ENCODE measurements at places on chromosomes 4 and X.

- DNase-seq = no peak
Measured at GRCh38 chr4:185779517-185779916, 32.5 kb downstream of the SORBS2 start.

DNA sequence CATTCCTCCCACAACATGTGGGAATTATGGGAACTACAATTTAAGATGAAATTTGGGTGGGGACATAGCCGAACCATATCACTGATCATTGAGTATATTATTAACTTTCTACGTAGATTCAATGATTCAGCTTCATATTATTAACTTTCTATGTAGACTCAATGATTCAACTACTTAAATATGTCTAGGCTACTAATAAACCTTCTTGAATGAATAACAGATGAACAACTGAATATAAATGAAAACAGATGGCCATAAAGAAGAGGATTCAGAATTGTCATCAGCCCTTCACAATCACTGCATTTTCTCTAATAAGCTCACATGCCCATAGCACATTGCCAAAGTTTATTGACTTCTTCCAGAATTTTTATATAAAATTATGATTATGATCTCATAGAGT is 57.0 kb downstream of the CEP44 start:
- no peak for DNase-seq

GRCh38 chr4:98602270-98602669 is 56.1 kb downstream of the TSPAN5 start:
- DNase-seq = no peak

GRCh38 chr4:150345207-150345744 is 236.7 kb upstream of the MAB21L2 start:
- no peak for DNase-seq

GRCh38 chr4:22634541-22635181 is 58.1 kb upstream of the GBA3 start:
- no peak for DNase-seq

GRCh38 chr4:149120331-149121022 is 678.3 kb upstream of the NR3C2 start:
- DNase-seq = no peak

- DNase-seq = no peak
Measured at GRCh38 chr4:22987870-22988269, 295.1 kb downstream of the GBA3 start.

GRCh38 chrX:68490644-68491043 is 8.2 kb upstream of the YIPF6 start:
- no peak for DNase-seq

DNA sequence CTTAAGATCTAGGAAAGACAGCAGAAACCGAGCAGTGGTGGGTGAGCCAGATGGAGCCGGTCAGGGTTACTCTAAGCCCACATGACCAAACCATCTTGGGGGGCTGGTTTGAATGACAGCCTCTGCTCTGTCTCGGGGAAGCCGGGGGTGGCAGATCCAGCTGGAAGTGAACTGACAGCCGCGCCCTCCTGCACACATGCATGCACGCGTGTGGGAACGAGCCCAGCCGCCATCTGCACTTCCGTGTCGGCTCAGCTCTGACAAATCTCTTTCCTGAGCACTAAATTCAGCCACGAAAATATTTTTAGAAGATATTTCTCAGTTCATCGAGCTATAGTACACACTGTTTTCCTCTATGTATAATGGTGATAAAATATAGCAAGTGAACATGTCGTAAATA is 115.5 kb downstream of the DCTD start:
- DNase-seq = no peak

GRCh38 chr4:78481180-78481579 is 70.4 kb upstream of the ANXA3 start:
- DNase-seq = no peak

DNA sequence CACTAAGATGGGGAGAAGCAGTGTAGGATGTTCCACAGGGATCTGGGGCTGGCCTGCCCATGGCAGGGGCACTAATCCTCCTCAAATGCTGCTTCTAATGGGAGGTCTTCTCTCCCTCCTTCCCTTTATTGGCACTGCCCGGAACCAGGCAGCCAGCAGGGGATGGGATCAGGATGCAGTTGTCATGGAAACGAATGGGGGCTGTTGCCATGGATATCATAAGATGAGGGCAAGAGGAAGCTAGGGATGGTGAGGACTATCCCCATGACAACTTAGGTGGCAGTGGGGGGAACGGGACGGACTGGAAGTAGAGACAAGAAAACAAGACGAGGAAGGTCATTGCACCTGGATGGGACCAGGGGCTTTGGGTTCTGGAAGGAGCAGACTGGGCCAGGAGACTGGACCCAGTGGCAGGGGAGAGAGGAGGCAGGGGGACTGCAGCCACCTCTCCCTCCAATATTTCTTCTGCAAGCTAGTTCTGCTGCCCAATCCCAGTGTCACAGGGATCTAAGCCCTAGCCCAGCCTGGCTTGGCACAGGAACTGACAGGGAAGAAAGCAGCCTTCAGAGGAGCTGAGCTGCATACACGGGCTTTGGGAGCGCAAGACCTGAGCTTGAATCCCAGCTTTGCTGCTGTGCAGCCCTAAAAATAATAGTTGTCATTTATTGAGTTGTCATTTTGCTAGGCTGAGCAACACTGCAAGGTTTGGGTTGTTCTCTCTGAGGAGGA is 19.0 kb downstream of the IQSEC2 start:
- no peak for DNase-seq

DNA sequence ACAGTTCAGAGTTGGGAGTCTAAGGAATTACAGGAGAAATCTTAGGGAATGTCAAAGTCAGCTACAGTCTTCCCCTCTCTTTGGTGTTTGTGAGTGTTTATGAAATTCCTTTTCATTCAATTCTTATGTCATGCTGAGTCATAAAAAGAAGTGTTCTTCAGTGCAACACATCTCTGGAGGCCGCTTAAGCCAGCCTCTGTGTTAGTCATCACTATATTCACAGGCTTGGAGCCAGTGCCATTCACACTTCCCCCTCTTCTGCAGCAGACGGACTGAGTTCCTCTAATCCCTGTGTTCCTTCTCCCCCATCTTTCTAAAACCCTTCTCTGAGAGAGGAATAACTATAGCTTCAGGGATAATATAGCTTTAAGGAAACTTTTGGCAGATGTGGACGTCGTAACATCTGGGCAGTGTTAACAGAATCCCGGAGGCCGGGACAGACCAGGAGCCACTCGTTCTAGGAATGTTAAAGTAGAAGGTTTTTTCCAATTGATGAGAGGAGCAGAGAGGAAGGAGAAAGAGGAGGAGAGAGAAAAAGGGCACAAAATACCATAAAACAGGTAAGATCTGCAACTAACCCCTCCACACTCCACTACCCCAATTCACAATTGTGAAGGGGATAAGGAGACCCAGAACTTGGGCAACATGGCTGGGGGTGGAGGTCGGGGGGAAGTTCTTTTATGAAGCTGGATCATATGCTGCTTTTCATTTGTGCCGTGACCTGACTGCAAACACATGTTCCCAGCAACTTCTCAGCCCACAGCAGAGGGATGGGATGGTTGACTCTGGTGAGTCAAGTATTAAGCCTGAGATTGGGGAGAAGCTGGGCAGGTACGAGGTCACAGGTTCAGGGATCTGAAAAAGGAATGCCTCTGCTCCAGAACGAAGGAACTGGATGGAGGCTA is at the start of gene SRPX2:
SRPX2 (plus strand) TSS at position 244 of the 905 bp plus-strand sequence. CDS start 2,124 bp downstream, outside the sequence.
- no peak for DNase-seq

DNA sequence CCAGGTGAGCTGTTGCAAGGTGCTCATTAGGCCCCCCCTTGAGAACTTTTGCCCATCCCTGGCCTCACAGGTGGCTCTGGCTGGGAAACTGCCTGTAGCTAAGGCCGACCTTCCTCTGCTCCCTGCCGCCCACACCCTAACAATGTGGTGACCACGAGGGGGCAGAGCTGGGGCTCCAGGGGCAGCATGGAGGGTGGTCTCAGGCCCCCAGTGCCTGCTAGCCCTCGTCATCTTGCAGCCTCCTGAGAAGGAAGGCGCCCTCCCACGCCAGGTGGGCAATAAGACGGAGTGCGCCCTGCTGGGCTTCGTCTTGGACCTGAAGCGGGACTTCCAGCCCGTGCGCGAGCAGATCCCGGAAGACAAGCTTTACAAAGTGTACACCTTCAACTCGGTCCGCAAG is 32.4 kb downstream of the ATP2B3 start:
- no peak for DNase-seq

DNA sequence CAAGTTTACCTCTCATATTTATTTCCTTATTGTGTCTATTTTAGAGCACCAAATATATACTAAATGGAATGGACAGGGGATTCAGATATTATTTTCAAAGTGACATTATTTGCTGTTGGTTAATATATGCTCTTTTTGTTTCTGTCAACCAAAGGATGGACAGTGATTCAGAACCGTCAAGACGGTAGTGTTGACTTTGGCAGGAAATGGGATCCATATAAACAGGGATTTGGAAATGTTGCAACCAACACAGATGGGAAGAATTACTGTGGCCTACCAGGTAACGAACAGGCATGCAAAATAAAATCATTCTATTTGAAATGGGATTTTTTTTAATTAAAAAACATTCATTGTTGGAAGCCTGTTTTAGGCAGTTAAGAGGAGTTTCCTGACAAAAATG is 6.2 kb downstream of the FGB start:
- DNase-seq = no peak

DNA sequence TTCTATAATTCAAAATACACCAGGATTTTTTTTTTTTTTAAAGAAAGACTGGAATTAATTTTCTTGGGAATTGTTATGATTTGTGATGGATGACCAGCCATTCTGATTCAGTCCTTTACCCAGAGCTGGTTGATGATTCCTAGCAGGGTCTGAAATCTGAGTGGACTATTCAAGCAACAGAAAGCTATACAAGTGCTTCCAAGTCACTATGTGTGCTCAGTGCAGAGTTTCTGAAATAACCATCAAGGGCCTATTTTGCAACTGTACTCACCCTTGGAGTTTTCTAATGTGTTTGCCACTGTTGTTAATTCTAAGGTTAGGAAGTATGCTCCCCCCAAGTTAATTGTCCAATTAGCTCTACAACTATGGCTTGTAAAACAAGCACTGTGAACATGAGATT is 137.7 kb upstream of the RAPGEF2 start:
- no peak for DNase-seq

DNA sequence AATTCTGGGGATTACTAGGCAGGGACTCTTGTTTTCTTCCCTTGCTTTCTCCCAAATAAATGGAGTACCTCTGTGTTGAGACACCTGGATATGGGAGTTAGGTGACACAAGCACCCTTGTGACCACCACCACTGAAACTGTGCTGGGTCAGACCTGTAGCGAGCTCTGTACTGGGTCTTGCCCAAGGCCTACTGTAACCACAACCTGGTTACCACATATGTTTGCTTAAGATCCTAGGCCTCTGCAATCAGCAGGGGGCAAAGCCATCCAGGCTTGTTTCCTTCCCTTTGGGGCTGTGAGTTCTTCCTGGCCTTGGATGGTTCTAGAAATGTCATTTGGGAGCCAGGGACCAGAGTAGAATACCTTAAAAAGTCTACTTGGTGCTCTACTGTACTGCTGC is 49.4 kb downstream of the LPAR4 start:
- no peak for DNase-seq

DNA sequence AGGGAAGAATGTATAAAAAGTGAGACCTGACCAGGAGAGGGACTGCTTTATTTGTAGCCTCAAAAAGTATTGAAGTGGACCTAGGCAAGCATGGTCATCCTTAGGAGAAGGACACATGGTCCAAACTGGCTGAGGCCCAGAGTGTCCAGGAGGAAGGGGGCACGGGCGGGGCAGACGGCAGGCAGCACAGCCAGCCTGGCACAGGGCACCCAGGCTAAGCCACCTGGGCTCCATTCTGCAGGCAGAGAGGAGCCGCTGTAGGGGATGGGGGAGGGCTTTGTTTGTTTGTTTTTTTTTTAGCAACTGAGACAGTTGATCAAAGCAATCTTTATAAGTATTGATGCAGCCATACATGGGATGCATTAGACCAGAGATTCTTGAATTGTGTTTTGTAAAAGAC is 188.6 kb downstream of the PRDM5 start:
- no peak for DNase-seq

- DNase-seq = no peak
Measured at GRCh38 chrX:154802947-154803346, 2.3 kb downstream of the MPP1 start.

GRCh38 chrX:113529426-113530013 is 688.9 kb upstream of the AMOT start:
- no peak for DNase-seq

- no peak for DNase-seq
Measured at GRCh38 chr4:181971973-181972372, 271.2 kb upstream of the TENM3 start.

GRCh38 chrX:40108959-40109287 is 11.2 kb upstream of the BCOR start:
- DNase-seq = peak; percentile 76

DNA sequence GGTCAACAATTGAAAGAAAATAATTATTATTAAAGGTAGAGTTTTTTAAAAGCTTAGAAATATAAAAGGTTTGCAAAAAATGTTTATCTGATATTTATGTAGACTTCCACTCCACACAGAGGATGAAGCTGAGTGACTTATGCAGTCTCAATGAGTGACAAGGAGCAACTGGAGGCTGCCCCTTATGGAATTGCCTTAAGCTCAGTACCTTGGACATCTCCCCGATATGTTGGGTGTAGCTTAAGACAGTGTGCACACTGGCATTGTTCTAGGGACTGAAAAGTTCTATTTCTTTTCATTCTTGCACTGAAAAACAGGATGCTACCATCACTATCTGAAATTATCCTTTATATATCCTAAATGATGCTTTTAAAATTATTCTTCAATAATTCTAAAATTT is 292.1 kb downstream of the PRDM5 start:
- DNase-seq = no peak

- DNase-seq = no peak
Measured at GRCh38 chr4:18155067-18156041, 133.8 kb upstream of the LCORL start.

DNA sequence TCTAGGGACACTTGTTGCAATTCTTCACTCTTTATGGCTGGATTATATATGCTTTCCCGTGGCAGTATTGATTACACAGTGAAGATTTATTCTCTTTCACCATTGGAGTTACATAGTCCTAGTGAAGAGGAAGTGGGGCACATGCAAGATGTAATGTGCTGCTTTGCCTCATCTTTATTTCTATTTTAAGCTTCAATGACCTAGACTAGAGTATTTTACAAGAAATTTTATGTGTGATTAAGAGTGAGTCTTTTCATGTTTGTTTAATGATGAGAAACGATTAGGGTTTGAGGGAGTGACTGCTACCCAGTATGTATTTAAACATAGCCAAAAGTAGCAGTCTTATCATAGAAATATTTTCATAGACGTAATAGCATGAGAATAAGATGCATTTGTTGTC is 30.8 kb downstream of the DIAPH2 start:
- no peak for DNase-seq

DNA sequence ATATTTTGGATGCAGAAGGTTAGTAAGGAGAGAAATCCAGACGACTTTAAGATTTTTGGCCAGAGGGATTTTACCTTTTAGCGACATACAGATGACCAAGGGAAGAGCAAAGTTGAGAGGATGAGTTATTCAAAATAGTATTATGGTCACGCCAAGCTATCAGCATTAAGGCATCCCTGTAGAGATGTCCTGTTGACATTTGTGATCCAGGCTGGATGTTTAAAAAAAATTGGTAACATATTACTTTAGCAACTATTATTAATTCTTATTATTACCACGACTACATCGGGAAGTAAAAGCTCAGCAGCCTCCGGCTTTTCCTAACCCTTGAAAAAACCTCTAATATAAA is 562 bp upstream of the OSTC start:
- DNase-seq = no peak
